Breast epithelium (tissue), 4 donors: ENCODE measurements at places on chromosomes 3 and 15. TPM values are rescaled to one million over a fixed set of nuclear protein-coding genes. Genes with fewer than 3 reads are reported as not detected.

DNA sequence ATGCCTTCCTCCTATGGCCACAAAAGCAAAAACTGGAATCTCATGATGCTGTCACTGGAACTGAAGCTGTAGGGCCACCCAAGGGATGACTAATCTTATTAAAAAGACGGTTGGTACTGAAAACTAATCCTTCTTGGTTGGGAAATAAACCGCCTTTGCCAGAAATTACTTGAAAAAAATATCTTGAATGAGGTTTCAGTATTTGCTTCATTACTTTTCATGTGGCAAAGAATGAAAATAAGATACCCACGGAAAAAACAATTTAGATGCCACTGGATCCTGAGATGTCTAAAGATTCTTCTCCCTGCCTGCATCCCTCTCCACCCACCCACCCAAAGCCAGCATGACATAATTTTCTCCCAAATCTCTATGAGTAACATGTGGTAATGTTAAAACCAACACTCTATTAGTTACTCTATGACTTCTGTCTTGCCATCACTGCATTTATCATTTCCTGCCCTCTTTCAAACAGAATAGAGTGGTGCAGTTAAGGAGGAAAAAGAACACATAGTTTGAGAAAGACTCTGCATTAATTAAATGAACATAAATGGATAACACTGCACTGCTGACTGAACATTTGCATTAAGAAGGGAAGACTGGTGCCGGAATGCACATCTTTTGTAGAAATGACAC, 111.8 kb upstream of the DPH6 start:
- no peak for DNase-seq

GRCh38 chr15:90901175-90902039, 1.7 kb upstream of the MAN2A2 start:
- no peak for DNase-seq

DNA sequence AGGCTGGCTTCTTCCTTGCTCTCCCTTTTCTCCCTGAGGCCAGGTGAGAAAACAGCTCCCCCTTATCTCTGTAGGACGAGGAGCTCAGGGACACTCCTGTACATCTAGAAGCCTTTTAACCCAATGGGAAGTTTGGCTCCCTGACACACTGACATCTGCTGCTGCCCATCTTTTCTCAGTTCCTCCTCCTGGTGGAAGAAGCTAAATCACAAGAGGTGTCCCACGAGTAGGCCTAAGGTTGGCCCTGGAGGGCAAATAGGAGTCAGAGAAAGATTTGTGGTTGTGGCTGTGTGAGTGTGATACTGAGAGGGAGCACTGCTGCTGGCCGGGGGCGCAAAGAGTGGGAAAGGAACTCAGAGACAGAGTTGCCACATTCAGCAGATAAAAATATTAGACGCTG, 49.5 kb downstream of the ARHGAP31 start:
- DNase-seq: no peak

The A4GNT gene
- total RNA-seq: not detected

GRCh38 chr15:87777054-87777561, 479.4 kb downstream of the NTRK3 start:
- DNase-seq: no peak
